ENCODE measurements at places on chromosomes 13 and 19.

DNA sequence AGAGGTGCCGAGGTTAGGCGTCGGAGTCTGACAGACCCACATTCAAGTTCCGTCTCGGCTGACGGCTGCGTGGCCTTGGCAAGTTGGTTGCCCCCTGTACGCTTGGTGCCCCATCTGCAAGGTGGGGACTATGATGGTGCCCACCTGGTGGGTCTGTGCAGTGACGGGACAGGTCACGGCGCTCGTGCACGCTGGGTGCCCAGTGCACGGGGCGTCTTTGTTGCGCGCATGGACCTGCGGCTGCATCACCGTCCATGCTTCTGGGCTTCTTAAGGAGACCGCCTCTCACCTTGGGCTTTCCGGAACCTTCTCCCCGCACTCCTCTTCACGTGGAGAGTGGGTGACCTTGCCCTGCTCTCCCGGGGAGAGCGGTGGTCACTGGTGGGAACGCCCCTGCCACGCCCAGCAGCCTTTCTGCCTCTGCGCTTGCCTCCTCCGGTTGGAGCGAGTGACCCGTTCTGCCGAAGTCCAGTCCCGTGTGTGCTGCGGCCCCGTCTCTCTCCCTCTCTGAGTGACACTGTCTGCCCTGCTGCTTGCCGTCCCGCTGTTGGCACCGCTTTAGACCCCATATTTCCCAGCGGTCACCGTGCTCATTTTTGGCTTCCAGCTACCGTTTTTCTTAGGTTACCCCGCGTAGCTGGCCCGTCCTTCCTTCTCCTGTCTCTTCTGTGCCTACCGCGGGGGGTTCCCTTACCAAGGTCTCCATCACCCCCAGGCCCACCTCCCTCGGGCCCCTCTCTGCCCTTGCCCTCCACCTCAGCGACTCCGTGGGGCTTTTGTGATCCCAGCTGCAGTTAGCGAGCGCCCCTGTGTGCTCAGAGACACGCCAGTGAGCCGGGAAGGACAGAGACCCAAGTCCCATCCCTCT, 6.4 kb downstream of the ATP11A start:
- no peak for DNase-seq

DNA sequence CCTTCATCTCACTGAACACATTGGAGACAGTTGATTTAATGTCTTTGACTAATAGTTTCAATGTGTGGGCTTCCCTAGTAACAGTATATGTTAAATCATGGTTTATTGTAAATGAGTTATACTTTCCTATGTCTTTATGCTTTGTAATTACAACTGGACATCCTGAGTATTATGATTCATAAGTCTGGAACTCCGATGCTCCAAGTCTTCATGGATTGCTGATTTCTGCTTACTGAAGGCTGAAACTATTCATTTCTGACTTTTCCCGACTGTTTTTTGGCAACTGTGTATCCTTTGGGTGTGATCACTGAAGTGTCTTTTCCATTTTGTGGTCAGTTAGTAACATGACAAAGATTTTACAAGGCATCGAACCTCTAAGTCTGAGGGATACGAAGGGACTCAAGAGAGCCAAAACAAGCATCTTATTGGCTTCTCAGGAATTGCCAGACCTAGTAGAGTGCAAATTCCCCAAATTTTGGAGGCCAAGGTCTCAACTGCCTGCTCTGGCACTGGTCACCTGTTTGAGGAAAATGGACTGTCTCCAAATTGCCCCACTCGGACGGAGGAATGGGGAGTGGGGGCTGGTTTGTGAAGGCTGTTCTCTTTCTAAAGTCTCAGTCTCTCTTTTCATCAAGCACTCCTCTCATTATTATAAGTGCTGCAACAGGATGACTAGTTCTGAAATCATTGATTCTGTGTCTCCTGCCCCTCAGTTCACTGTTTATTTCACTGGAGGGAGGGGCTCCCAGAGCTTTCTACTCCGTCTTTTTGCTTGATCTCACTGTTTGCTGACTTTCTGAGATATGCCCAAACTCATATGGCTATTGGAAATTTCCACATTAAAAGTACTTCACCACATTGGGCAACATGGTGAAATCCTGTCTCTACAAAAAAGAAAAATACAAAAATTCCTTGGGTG, 20.2 kb upstream of the CD70 start:
- DNase-seq, result no peak

DNA sequence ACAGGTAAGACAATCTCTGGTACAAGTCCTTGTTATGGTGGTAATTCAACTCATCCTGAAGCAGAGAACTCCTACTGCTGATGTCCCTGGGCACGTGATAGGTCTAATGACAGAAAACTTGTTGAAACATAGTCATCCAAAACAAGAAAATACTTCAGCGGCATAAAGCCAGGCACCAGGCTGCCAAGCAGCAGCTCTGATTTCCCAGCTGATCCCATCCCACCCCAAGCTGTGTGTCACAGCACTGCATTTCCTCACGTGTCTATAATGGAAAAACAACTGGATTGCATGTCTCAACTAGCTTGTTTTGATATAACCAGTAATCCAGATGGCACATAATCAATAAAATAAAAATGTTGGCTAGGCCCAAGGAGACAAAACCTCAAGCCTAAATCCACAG, 64.8 kb downstream of the MIPEP start:
- no peak for DNase-seq

GRCh38 chr13:87376081-87376480, 295.1 kb upstream of the SLITRK5 start:
- no peak for DNase-seq

DNA sequence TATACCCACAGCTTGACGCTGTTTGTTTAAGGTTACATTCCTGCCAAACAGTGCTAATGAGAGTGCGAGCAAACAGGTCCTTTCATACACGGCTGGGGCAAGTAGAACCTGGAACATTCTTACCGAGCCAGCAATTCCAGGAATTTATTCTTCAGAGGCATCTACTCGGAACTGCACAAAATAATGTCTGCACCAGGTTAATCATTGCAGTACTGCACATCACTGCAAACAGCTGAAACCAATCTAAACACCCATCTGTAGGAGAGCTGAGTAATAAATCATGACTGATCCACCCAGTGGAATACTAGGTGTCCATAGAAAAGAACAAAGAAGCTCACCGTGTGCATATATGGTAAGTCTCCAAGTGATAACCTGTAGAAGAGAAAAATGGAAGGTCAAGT, 1.2 kb upstream of the ZNF579 start:
- no peak for DNase-seq

- no peak for DNase-seq
Measured at GRCh38 chr13:105984646-105985045, 550.8 kb downstream of the EFNB2 start.

GRCh38 chr13:29362849-29363604, 232.5 kb downstream of the SLC7A1 start:
- no peak for DNase-seq

GRCh38 chr13:45137526-45137925, 17.2 kb downstream of the GTF2F2 start:
- no peak for DNase-seq

DNA sequence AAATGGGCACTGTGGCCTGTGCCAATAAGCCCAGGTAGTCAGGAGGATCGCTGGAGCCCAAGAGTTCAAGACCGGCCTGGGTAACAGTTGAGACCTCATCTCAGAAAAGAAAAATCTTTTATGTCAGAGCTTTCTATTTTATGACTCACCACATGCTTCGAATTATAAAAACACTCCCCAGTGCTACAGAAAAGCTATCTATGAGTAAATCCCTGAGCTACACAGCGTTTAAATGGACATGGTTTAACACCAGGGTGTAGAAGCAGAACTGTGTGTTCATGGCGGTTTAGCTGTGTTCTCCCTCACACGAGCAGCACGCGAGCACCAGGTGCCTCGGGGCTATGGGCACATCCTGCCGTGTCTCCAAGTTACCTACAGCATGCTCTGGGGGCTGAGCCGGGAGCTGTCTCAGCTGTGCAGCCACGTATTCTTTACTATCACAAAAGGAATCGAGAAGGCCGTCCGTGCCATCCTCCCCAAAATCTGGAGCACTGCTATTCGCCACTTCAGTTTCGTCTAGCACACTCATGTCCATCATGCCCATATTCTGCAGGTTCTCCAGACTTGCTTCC, 6.7 kb downstream of the SAFB2 start:
- no peak for DNase-seq

DNA sequence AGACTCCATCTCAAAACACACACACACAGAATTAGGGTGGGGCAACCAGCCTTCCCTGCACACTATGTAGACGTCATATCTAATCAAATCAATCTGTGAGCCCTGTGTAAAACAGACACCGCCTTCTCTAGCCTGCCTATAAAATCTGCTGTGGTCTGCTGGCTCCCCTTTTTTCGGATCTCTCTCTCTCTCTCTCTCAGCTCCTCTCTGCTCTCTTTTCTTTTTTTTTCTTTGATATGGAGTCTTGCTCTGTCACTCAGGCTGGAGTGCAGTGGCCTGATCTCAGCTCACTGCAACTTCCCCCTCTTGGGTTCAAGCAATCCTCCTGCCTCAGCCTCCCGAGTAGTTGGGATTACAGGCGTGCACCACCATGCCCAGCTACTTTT, 11.8 kb upstream of the CD70 start:
- DNase-seq, result no peak

GRCh38 chr13:107736170-107736569, 479.2 kb downstream of the LIG4 start:
- DNase-seq, result no peak

GRCh38 chr19:4199699-4200293, 17.3 kb downstream of the ANKRD24 start:
- no peak for DNase-seq

- no peak for DNase-seq
Measured at GRCh38 chr19:32889137-32889934, 19.8 kb upstream of the SLC7A9 start.

- DNase-seq, result no peak
Measured at GRCh38 chr19:11324079-11324661, 15.3 kb downstream of the RAB3D start.

- DNase-seq, result no peak
Measured at GRCh38 chr13:98441056-98441676, 135.7 kb downstream of the STK24 start.

GRCh38 chr19:11168568-11168967, 13.0 kb upstream of the SPC24 start:
- no peak for DNase-seq

- DNase-seq, result no peak
Measured at GRCh38 chr19:12946092-12946721, 545 bp downstream of the RAD23A start.

- no peak for DNase-seq
Measured at GRCh38 chr13:114145256-114145655, 12.8 kb upstream of the RASA3 start.

GRCh38 chr19:53730391-53730790, 93.7 kb downstream of the NLRP12 start:
- no peak for DNase-seq

DNA sequence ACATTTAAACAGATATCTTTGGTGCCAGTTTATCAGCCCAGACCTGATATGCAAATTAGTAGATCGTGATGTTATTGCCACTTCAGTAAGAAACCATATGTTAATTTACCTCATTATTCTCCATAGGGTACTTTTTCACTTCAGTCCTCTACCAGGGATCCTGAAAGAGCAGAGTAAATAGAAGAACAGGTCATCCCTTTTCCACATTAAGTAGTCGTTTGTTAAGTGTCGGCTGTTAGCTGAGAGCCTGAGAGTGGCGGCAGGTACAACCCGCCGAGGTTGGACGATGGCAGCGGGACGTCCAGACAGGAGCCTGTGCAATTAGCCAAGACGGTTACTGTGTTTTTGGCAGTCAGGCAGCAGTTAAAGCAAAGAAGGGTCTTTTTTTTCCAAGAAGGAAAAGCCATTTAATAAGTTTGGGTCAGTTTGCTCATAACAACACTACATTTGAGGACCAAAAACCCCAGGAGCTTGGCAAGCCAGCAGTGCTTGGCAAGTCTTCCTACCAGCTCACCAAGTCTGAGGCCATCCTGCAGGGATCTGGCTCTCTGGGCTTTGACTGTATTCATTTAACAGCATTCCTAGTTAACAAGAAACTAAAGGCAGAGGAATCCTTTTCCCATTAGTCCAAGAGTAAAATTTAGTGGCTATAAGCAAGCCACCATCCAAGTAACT, 231.8 kb downstream of the SHISA2 start:
- no peak for DNase-seq

- no peak for DNase-seq
Measured at GRCh38 chr13:59166174-59166573, 997.6 kb downstream of the DIAPH3 start.

DNA sequence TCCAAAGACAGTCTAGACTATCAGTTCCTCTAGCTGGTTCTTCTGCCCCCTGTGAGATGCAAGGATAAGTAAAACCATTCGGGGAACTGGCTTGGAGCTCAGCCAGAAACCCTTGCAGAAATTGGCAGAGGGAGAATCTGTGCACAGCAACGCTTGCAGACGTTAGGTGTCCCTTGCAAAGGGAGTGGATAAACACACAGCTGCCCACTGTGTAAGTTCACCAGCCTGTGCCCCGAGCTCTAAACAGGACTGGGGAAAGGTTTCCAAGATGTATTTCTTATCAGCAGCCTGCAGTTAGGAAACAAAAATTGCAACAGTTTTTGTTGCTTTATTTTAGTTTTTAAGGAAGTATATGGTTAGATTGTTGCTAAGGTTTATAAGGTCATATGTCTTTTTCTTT, 19.0 kb upstream of the ADGRE1 start:
- DNase-seq, result no peak

DNA sequence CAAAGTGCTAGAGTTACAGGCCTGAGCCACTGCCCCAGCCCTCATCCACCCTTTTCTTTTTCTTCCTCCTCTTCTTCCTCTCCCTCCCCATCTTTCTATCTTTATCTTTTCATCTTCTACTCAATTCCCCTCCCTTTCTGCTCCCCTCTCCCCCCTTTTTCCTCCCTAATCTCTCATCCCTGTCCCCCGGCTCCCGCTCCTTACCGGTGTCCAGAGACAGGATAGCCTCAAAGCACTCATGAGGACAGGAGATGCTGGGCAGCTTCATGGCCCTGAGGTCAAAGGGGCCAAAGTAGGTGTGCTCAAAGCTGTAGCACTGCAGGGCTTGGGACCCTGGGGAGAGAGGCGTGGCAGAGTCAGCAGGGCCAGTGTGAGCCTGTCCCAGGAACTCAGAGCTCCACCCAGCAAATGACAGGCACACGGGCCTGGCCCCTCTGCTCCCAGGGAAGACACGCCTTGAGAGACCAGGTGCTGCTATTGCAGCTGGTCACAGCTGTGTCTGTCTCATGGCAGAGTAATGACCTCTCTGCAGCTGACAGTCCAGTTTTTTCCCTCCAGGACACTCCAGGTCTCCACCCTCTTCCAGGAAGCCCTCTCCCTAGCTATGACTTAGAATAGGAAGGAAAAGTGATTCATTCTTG, 2.6 kb downstream of the LYPD5 start:
- no peak for DNase-seq

- no peak for DNase-seq
Measured at GRCh38 chr13:40786568-40786996, 2.8 kb upstream of the SLC25A15 start.

DNA sequence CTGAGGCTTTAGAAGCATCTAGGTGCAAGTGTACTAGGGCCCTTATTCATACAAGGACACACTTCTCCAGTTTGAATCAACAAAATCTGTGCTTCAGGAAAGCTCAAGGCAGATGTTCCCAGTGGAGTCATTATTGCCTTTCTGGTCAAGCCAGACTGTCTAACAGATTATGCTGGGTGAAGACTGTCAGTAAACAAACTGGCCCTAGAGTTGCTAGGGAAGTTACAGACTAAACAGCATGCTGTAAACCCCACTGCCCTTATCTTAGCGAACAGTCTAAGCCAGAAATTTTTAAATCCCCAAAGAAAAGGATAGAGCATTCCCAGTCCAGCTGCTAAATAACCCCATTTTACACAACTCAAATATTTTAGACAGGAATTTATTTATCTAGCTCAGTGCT, 1701.3 kb upstream of the PRR20A start:
- no peak for DNase-seq

- DNase-seq, result no peak
Measured at GRCh38 chr19:16200038-16201010, 2.6 kb downstream of the AP1M1 start.

Data from stimulated activated CD8-positive, alpha-beta memory T cell treated with anti-CD3 and anti-CD28 coated beads, Interleukin-4, amount 100 ng/mL, for 1 hour (primary cell).